ENCODE measurements at places on chromosomes 5 and 9. TPM values are rescaled to one million over a fixed set of nuclear protein-coding genes. Genes with fewer than 3 reads are reported as not detected.

PAPPA gene
- 0.99 TPM for total RNA-seq

DNA sequence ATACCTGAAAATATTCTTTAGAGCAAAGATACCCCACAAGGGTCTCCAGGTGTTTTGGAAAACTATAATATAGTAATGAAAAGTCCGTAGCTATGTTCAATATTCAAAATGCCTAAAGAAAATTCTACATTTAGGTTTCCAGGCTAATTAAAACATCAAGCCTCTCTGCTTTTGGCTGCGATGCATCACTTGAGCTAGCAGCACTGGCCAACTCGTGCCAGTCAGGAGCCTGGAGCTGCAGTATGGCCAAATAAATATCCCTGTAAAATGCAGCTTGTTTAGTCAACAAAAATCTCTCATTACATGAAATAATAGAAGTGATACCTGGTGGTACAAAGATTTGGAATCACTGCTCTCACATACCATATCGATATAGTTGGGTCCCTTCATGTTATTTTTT is 181.1 kb downstream of the ELAVL2 start:
- H3K27me3 ChIP-seq, result no peaks in the 10 kb centered on the region
- H3K27ac ChIP-seq, result no peak overlapping the region
- no peaks in the 10 kb centered on the region for H3K4me1 ChIP-seq
- no peak overlapping the region for H3K4me3 ChIP-seq

DNA sequence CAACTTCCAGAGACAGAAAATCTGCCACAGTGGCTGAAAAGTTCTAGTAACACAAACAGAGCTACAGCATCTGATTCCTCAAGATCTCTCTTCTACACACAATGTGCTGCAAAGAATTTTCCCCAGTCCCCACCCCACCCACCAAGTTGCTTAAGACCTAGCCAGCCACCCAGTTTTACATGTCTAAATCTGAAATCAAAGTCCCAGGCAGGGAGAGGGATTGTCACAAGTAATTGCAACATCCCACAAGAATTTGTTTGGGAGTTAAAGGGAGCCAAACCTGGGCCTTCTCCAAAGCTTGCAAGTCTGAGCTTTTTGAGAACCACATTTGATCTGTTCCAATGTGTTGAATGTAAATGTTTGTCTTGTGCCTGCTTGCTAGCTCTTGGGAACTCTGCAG is 15.5 kb downstream of the IGIP start:
- H3K27me3 ChIP-seq, result no peaks in the 10 kb centered on the region
- H3K27ac ChIP-seq, result no peak overlapping the region
- H3K4me3 ChIP-seq, result no peak overlapping the region
- no peaks in the 10 kb centered on the region for H3K36me3 ChIP-seq
- H3K4me1 ChIP-seq, result peaks cover 7% of the 10 kb centered on the region

MOB3B gene
- 35.8 TPM for total RNA-seq

- DNase-seq, result no peak
- no peak overlapping the region for H3K27ac ChIP-seq
These were observed 255.6 kb downstream of the NR3C1 start for GRCh38 chr5:143147902-143148301.

HTR4 gene
- 8.9 TPM for total RNA-seq

DNA sequence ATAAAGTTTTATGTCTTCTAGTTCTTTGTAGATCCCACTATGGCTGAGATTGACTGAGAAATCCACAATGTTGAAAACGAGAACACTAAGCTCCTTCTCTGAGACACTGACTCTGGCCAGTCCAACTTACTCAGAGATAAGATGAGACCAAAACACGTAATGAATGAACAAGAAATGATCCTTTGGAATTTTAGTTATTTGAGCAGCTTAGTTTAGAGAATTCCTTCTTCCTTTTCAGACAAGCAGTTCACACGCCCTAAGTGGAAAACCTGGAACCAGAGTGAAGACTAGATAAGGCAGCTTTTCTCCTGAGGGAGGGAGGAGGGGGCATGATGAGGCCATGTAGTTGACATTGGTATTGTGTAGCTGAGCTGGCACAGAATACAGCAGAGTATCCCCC is 139.6 kb downstream of the GABRB2 start:
- no peaks in the 10 kb centered on the region for H3K4me1 ChIP-seq
- H3K36me3 ChIP-seq, result no peaks in the 10 kb centered on the region
- DNase-seq, result no peak
- H3K27me3 ChIP-seq, result no peaks in the 10 kb centered on the region

- no peaks in the 10 kb centered on the region for H3K27me3 ChIP-seq
- no peaks in the 10 kb centered on the region for H3K36me3 ChIP-seq
- peaks cover 5% of the 10 kb centered on the region for H3K4me1 ChIP-seq
These were observed 30.6 kb upstream of the OBP2B start for GRCh38 chr9:133239533-133240090.

Data from colonic mucosa (tissue), 4 donors.